ENCODE measurements at places on chromosomes 7 and 10.

DNA sequence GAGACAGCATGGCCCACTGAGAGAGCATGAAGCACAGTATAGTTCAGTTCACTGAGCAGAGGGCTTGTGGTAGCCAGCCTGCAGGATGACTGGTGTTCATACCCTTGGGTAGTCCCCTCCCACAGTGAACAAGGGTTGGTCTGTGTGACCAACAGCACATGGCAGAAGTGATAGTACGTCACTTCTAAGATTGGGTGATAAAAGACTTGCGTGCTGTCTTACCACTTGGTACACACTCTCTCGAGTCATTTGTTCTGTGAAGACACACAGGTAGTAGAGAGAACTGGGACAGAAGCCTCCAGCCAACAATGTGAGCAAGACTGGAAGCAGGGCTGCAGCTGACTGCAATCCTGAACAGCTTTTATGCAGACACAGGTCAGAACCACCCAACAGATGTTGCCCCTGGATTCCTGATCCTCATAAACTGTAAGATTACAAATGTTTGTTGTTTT lies 14.6 kb downstream of the EPC1 start:
- DNase-seq: no peak

DNA sequence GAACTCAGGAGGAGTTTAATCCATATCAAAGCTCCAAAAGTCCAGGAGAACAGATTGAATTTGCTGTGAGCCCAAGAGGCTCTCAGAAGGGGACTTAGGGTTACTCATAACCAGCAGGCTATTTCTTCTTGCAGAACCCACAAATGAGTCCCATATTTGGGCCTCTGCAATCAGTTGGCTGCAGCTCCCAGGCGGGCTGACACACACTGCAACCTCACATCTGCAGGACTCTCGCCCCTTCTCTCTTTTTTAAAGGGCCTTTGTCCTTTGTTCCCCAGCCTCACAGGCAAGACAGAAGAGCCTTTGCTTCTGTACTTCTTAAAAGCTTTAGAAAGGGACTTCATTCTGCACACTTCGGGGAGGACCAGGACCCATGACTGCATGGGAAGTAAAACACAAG lies 26.7 kb downstream of the CREB3L2 start:
- DNase-seq: no peak

DNA sequence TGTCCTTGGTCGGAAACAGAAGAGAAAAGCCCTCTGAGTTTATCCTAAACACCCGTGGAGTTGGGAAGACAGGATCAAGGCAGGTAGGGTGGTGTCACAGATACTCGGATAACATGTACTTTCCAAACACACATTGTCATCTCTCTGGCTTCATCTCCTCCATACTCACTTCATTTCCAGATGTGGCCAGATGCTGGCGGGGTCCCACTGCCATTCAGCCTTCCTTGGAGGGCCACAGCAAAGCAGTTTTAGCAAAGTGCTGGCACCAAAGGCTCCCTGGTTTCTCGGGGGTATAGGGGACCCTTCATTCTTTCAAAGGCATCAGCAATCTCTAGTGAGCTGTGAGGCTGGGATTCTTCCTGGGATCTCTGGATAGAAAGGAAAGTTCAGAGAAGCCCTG lies 539.5 kb downstream of the TCERG1L start:
- no peak for DNase-seq

- no peak for DNase-seq
These were observed 147.9 kb upstream of the MYO3A start for GRCh38 chr10:25786161-25786560.

- no peak for DNase-seq
These were observed 512.2 kb downstream of the SORCS1 start for GRCh38 chr10:106652279-106652678.

DNA sequence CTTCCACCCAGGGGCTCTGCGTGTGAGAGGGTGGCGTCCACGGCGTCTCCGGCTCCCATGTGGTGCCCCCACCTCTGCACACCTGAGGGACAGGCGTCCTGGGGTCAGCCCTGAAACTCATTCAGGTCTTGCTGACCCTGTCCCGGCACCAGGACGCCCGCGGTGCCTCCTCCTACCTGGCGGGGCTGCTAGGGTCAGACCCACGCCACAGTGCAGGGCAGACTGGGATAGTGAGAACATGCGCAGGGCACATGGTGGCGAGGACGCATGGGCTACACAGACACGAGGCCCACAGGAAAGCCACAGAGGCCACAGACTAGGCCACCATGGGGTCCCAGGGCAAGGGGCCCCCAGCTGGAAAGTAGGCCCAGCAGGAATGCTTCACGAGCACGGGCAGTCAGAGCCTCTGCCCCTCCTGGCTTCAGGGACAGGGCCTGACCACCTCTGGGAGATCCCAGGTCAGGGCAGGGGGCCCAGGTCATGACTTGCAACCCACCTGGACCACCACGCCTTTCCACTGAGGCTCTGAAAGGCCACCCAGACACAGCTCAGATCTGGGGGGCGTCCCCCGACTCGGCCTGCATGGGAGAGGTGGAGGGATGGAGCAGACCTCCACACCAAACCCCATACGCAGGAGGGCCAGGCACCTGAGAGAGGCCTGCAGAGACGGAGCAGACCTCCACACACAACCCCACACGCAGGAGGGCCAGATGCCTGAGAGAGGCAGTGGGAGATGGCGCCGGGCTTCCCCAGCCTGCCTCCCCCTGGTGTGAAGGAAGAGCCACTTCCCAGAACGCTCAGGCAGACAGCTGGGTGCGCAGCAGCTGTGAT lies 188.6 kb downstream of the ELFN1 start:
- no peak for DNase-seq

- peak; percentile 19 for DNase-seq
These were observed 47.3 kb upstream of the NPTX2 start for GRCh38 chr7:98569691-98570337.

DNA sequence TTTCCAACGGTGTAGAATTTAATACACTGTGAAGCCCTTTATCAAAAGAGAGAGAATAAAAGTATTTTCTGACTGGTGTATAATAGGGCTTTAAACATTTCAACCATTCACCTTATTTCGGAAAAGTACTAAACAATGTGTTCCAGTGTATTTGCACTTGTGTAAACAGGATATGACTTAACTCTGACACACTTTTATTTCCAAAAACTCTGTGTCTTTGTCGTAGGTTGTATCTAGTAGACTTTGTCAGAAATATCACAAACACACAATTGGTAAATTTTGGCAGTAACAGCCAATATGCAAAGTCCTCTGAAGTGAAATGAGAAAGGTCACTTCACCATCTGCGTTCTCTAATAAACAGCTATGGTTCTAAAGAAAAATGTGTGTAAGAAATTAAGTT lies 10.3 kb upstream of the TSPAN13 start:
- no peak for DNase-seq

DNA sequence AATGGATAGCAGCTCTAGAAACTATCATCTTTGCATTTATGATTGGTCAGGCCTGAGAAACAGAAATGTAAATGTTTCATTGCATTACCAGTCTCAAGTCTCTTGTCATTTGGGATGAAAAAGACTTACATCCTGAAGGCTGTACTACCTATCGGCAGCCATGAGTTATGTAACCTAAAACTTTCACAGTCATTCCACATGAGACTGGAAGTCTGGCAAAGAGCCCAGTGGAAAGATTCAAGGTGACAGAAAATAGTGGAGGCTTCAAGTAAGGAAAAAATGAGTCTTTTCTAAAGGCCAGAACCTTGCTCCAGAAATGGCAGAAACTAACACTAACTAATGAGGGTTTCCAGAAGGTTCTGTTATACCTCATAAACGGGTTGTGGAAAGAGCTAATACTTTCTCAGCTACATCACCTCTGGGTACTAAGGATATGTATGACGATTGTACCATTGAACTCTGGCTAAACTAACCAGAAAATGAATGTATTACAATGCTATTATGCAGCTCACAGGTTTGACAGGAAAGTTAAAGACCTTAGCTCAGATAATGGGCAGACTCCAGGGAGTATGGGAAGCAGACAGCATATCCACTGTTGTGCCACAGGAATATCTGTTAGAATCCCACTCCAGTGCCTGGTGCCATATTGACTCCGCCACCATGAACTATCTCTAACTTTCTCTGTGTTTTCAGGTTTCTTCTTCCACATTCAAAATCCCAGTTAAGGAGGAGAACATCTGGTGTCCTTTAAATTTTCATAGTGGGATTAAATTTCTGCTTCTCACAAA lies 41.7 kb upstream of the DYNC1I1 start:
- no peak for DNase-seq

DNA sequence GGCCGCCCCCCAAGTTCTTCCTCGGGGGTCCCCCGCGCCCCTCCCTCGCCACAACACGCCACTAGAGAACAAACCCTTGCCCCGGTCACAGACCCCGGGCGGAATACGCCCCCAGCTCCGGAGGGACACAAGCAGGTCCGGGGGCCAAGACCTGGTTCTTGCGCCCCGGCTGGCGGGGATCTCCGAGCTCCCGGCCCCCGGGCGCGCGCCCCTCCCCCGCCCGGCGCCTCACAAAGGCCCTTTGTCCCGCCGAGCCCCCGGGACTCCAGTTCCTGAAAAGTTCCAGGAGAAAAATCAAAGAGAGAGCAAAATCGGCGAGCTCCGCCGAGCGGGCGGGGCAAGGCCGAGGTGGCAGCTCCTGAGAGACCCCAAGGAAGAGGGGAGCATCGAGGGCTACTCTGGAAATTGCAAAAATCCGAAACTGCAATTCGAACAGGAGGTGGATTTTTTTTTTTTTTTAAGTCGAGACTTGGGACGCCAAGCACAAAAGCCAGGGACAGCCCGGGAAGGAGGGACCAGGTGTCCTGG lies 4.0 kb downstream of the TNRC18 start:
- DNase-seq: no peak

DNA sequence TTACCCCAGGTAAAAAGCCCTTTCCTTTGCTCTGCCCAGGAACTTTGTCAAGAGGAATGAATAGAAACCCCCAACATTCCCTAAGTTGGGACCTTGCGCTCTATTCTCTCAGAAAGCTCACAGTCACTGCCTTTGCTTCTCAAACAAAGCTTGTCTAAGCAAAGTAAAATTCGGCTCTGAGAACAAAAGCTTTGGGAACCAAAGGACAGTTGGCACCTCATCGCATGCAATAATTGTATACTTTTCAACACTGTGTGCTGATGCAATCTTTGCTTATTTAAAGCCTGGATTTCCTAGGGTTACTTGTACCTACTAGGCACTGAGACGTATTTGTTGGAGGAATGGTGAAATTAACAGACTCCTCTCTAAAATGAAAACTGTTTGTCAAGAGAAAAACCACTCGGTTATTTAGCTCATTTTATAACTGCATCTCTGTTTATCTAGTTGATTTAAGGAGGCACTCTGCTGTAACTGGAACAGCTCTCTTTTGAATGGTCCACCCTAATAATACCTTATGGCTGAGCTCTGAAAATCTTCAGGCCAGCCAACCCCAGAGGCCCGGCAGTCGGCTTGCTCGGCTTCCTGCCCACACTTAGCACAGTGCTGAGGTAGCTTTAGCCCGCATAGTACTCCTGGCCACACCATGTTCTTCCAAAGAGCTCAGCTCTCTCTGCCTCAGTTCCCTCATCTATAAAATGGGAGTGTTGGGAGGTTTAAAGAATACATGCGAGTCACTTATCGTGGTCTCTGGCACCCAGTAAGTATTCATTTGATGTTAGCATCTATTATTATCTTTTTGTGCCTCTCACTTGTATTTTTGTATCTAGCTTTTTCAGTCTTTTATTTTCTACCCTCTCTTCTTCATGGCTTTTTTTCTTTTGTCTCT lies 80.2 kb upstream of the PRR15 start:
- peak; percentile 52 for DNase-seq

GRCh38 chr7:149458235-149458634 lies 2.6 kb downstream of the ZNF777 start:
- no peak for DNase-seq

- no peak for DNase-seq
These were observed 23.9 kb upstream of the PNLIPRP3 start for GRCh38 chr10:116403740-116404250.

DNA sequence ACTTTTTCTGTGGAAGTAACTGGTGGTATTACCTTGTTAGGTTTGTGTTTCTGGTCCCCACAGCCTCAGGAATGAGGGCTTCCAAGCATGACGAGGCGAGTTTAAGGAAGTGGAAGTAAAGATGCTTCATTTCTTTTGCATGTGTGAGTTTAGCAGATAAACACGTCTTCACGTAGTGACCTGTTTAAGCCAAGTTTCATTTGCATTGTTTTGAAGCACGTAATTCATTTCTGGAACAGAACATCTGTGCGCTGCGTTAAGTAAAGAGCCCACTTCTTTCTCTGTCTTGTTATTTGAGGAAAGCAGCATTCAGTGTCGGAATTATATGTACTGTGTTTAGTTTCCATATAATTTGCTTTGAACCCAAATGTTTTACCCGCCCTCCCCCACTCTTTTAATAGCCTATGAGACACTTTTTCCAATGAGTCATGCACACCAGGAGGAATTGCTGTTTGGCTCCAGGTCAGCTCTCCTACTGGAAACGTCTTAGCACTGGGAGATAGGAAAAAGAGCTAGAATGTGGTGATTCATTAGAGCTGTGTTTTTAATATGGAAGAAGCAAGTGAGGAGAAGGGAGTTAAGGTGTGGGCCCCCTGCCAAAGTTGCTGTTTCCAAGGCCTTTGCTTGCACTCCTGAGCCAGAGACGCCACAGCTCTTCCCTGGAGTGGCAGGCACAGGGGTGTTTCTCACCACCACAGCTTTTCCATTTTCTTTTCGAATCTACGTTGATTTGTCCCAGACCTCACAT lies 36.7 kb downstream of the BTBD16 start:
- no peak for DNase-seq

GRCh38 chr7:107076781-107077698 lies 32.5 kb downstream of the PRKAR2B start:
- no peak for DNase-seq

DNA sequence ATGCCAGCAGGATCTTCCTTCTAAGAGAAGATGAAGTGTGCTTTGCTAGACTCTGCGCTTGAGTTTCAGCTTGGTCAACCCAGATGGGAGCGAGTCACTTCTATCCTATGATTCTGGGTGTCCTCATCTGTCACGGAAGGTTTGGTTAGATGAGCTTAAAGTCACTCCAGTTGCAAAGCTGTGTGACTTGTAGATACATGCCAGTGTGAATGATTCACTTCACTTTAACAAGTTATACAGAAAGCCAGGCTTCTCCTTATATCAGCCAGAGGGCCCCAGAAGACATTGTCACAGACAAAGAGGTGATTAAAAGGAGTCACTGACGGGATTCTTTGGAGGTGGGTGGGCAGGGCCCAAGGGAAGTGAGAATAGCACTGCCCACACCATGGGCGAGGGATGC lies 122.6 kb upstream of the PFKP start:
- DNase-seq: no peak

DNA sequence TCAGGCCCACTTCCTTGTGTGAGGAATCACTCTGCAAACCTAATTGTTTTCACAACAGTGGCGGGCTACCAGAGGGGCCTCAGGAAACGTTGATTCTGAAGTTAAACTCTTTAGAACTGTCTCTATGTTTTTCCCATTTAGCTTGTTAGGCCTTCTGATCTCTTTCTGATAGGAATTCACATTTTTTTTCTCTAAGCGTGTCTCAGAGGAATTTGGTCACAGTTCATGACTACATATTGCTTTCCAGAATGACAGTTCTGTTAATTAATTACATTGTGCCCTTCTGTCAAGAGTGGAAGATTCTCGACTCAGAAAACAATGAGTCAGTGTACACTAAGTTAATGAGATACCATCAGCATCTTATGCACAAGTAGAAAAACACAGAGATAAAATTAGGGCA lies 469.2 kb upstream of the C7orf33 start:
- DNase-seq: no peak

Measured in cerebellum (tissue), 4 donors.